ENCODE measurements at places on chromosomes 7 and 10. TPM values are rescaled to one million over a fixed set of nuclear protein-coding genes. Genes with fewer than 3 reads are reported as not detected.

CLCN1 gene
- not detected for total RNA-seq

ANXA8 gene
- not detected for total RNA-seq

AKR1C3 gene
- total RNA-seq: 328 TPM

CDH23 gene
- 0.31 TPM for total RNA-seq

MUC3A gene
- total RNA-seq: not detected

NCF1 gene
- not detected for total RNA-seq

UCMA gene
- not detected for total RNA-seq

IL6 gene
- 5.2 TPM for total RNA-seq

DNAJB6 gene
- 60.5 TPM for total RNA-seq

CYP26A1 gene
- total RNA-seq: not detected

MYOF gene
- 136 TPM for total RNA-seq

TWIST1 gene
- total RNA-seq: 20.8 TPM

NPC1L1 gene
- not detected for total RNA-seq

SPAG6 gene
- not detected for total RNA-seq

KCNH2 gene
- not detected for total RNA-seq

SPDYE2 gene
- not detected for total RNA-seq

RINT1 gene
- 12.5 TPM for total RNA-seq

MICALL2 gene
- 19.1 TPM for total RNA-seq
